ENCODE measurements at places on chromosomes 2 and 18.

DNA sequence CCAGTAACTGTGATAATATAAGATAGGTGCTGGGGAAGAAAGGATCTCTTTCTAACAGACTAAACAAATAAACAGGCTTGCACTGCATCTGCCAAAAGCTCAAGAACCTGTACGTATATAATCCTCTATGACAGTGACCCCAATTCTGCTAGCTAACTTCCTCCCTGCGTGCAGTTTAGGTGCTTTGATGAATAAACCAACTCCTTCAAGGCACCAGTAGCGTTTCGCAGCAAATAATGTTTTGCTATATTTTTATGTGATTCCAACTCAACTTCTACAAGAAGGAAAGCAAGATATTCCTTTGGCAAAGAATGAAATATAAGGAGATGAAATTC, 135.5 kb upstream of the CHAC2 start:
- H3K27me3 ChIP-seq, result no peaks in the 10 kb centered on the region
- H3K4me1 ChIP-seq, result no peaks in the 10 kb centered on the region
- H3K4me3 ChIP-seq, result no peak overlapping the region
- H3K36me3 ChIP-seq, result no peaks in the 10 kb centered on the region
- H3K27ac ChIP-seq, result no peak overlapping the region

DNA sequence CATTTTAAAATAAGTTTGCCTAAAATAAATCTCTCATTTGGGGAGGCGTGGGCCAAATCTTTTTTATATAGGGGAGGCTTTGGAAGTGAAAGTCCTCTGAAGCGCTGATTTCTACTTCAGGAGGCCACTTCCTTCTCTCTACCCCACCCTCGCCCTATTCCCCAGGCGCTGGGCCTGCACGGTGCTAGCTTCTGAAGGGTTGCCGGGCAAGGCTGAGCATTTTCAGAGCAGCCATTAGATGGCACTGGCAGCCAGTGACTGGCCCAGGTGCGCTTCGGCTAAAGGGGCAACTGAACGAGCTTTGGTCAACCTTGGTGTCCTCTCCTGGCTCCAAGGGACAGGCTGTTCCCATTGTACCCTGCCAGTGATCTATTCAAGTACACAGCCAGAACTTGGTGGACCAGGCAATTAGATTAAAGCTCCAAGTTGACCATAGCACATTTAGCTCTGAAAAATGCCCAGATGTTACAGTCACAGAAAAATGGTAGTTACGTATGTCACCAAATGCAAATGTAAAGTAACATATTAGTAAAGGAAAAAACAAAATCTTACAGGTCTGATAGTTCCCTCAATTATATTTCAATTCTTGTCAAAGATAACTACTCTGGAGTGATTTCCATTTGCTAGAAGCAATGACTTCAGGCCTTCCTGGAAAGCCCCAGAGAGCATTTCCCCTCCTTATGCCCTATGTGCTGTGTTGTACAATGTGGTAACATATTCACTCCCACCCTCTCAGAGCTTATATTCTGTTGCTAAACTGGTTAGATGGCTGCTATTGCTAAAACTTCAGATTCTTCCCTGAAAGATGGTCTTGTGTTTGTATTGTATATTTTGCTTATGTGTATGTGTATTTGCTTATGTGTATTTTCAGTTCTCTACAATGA, 2.1 kb downstream of the POMC start:
- H3K4me1 ChIP-seq, result no peaks in the 10 kb centered on the region
- peaks cover 27% of the 10 kb centered on the region for H3K27me3 ChIP-seq
- no peak overlapping the region for H3K4me3 ChIP-seq

DNA sequence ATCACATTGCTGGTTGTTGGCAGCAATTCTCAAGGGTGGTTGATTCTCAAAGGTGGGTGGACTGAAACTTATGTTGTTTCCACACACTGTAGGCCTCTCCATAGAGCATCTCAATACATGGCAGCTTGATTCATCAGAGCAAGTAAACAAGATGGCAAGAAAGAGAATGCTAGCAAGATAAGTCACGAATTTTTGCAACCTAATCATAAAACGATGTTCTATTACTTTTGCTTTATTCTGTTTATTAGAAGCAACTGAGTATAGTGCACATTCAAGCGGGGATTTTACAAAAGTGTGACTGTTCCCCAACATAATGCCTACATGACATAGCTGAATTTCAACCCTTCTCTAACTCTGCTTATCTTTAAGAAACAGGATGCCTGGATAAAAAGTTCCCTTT, 136.2 kb downstream of the CCDC178 start:
- H3K36me3 ChIP-seq, result peaks cover 13% of the 10 kb centered on the region
- no peak overlapping the region for H3K27ac ChIP-seq

DNA sequence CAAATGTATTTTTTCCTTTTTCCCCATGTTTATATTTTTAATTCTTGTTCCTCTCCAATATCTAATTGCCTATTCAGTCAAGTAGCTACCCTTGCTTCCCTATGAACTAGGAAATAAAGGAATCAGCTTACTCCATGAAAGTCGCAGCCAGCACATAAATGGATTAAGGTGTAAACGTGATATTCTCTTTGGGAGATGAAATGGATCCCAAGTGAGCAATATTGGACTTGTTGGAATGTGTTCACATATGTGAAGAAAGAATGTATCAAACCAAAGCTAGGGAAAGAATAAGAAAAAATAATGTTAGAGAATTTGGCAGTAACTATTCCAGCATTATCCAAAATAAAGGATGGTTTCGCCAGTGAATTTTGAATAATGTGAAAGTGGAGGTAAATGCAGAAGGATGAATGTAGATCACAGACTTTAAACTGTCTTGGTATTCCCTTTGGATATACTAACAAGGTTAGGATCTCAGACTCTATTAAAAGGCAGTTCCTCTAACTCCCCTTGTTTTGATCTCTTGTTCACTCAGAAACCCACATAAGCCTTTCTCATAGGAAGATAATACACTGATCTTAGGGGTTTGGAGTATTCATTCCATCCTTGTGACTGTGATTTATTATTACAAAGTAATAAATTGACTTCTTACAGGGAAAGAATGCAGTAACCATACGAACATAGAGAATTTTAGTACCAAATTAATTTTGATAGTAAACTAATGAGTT, 208.1 kb downstream of the BABAM2 start:
- H3K4me1 ChIP-seq, result no peaks in the 10 kb centered on the region
- H3K27ac ChIP-seq, result no peak overlapping the region
- no peaks in the 10 kb centered on the region for H3K27me3 ChIP-seq
- no peak for DNase-seq

DNA sequence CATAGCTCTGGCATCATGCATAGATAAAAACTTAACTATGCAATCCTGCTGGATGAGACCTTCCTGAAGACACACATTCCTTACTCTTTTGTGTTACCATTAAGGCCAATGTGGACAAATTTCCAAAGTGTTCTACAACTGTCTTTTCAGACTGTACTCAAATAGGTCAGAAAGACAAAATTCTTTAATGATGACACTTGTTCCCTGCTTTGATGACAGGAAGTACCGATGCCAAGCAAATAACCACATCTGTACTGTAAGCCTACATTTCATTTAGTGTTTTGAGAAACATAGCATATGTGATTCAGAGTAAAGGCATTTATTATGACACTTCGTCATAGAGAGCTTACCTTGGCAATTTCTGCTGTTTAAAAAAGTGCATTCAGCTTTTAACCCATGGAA, 55.0 kb downstream of the PMAIP1 start:
- H3K36me3 ChIP-seq, result no peaks in the 10 kb centered on the region
- no peak for DNase-seq
- H3K27me3 ChIP-seq, result no peaks in the 10 kb centered on the region
- no peaks in the 10 kb centered on the region for H3K4me1 ChIP-seq
- no peak overlapping the region for H3K4me3 ChIP-seq

- H3K27me3 ChIP-seq, result no peaks in the 10 kb centered on the region
- no peak overlapping the region for H3K27ac ChIP-seq
- no peak for DNase-seq
- H3K4me1 ChIP-seq, result no peaks in the 10 kb centered on the region
- H3K4me3 ChIP-seq, result no peak overlapping the region
These were observed 122.1 kb downstream of the EML6 start for GRCh38 chr2:54845514-54845913.

All from H9 (cell line).